ENCODE measurements at places on chromosomes 5 and 9.

- peak; percentile 30 for DNase-seq
Observed at GRCh38 chr9:122816163-122816867, 12.1 kb downstream of the PDCL start.

GRCh38 chr5:121668635-121669034, 183.0 kb upstream of the FTMT start:
- DNase-seq: no peak

GRCh38 chr9:28925157-28925556, 1351.9 kb upstream of the C9orf72 start:
- no peak for DNase-seq

DNA sequence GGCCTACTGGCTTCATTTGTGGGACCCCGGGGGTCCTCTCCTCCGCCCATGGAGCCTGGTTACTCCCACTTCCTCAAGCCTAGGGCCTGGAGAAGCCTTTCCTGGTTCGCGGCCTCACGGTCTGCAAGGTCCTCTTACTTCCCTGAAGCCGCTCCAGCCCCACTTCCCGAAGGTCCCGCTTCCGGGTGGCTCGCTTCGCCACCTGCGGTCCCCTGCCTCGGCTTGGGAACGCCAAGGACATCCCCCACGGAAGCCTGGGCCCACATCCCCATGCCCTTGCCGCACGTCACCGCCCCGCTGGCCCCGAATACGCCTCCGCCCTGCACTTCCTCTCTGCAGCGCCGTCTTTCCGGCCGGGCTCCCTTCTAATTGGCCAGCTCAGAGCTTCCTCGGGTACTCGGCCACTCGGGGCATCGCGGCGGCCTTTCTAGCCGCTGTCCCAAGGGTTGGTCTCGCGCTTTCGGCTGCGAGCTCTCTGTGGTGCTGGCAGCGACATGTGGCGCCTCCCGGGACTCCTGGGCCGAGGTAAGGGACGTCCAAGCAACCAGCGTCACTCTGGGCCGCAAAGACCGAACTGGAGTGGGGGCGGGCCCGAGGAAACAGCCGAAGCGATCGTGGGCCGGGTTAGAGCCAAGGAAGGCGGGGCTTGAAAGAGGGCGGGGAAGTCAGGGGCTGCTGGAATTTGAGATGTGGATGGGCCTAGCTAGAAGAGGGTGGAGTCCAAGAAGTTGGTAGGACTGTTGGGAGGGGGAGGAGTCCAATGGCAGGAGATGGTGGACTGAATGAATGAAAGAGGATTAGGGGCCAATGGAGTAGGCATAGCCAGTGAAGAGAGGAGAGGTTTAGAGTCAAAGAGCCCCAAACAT, at the start of gene DELE1:
TSS of gene DELE1 (plus strand) at position 424 of the 866 bp plus-strand sequence. CDS start at position 495, 71 bp downstream.
- DNase-seq: peak; percentile 95

DNA sequence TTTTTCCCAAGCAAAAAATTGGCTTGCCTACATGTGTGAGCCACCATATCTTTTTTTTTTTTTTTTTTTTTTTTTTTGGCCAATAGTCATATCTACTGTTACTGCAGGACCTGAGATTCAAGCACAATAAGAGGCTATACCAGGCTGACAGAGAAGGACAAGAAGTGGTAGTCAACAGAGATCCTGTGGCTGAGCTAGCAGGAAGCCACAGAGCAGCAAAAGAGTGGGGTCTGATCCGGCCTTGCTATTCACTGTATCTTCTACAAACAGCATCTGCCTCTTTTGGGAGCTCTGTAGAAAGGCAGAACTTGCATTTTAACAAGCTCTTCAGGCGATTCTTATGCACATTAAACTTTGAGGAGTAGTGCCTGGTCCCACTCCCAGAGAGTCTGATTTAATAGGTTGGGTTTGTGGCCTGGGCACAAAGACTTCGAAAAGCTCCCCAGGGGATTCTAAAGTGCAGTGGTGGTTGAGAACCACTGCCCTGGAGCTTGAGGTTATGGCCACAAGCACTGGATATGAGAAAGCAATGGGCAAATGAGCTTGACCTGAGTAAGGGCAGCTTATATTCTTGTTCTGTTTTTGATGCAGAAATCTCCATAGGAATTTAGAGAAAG, 162.8 kb downstream of the PIK3R1 start:
- no peak for DNase-seq

GRCh38 chr5:98443881-98444280, 329.6 kb upstream of the RGMB start:
- no peak for DNase-seq

Data from cerebellum (tissue), 4 donors.